OCI-LY7 (cell line): ENCODE measurements at places on chromosomes 6 and 20. TPM values are rescaled to one million over a fixed set of nuclear protein-coding genes. Genes with fewer than 3 reads are reported as not detected.
A peak's percentile ranks its signal among the peaks of the same experiment; 100 is the strongest.

- DNase-seq = no peak
Measured at GRCh38 chr20:24531202-24531601, 61.8 kb downstream of the SYNDIG1 start.

The MUC21 gene
- total RNA-seq = not detected in 2 replicates

DNA sequence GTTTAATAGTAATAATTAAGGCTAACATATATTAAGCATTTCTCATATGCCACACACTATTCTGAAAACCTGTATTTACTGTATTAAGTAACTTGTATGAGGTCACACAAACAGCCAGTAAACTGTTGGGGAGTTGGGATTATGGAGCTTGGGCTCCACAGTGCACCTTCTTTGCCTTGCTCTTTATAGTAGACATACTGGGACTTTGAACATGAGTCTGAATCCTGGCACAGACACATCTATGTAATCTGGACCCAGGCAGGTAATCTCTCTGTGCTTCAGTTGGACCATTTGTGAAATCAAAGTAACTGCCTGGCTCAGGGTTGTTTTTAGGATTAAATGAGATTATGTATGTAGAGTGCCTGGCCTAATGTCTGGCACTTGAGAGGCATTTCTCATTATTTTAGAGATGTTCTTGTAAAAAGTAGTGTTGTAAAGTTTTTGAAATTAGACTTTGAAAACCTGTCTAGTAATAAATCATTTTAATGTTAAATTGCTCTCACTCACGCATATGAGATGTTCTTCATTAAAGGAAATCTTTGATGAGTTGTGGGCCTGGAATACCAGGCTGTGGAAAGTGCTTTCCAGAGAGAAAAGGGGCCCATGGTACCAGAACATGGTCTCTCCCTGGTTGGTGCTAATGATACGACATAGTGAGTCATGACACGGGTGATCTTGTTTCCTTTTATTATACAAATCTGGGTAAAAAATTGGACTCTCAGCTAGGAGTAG lies 34.3 kb downstream of the LRRC1 start:
- DNase-seq = no peak

GRCh38 chr6:47276377-47276776 lies 33.3 kb downstream of the TNFRSF21 start:
- DNase-seq = peak; percentile 12

DNA sequence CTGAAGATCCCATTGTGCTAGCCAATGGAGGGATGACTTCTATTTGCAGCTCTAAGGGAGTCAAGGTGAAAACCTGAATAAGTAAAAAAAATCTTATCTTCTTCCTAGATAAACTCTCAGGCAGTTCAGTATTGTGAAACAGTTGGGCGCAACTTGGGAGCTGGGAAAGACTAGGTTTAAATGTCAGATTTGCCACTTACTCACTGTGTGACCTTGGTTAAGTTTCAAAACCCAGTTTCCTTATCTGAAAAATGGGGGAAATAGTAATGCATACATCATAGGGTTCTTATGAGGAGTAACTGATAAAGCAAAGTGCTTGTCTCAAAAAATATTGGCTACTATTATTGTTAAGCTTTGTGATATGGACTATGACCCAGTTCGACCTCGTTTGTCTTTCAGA lies 88.8 kb downstream of the CD83 start:
- no peak for DNase-seq

The MEP1A gene
- not detected in 2 replicates for total RNA-seq

DNA sequence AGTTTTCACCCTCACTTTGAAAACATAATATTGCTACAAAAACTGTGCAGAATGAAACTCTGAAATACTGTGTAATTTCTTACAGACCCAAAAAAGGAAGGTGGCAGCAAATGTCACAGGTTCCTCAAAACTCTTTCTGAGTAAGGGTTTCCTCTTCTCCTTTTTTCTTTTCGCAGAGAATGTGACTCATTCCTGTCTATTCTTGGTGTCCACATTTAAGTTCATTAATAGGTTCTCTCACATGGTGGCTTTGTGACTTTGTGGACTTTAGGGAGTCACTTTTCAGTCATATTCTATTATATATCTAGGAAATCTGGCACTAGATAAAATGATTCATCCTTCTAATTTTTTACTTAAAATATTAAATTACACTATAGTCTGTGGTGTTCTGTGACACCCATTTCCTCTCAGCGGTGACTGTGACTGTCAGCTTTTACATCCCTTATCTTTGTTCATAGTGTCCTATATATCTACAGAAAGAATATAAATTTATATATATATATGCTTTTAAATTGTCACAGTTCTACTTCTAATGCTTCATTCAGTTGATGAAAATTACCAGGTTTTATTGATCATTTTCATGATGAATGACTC lies 126.8 kb upstream of the HCRTR2 start:
- DNase-seq = no peak

GRCh38 chr6:37699138-37699766 lies 1.6 kb upstream of the MDGA1 start:
- no peak for DNase-seq
